ENCODE measurements at places on chromosomes 5 and 9. TPM values are rescaled to one million over a fixed set of nuclear protein-coding genes. Genes with fewer than 3 reads are reported as not detected.

The SMIM33 gene
- not detected for total RNA-seq

The TMCO6 gene
- total RNA-seq, result 9.6 TPM

The RAB3C gene
- total RNA-seq, result 8.4 TPM

The ANKRD34B gene
- total RNA-seq, result 0.10 TPM

The DBH gene
- not detected for total RNA-seq

The INSL4 gene
- not detected for total RNA-seq

Measured in mesenteric fat pad (tissue), 1 donor.